Nephron progenitor cell (in vitro differentiated cells): ENCODE measurements at places on chromosomes 2 and 18.

GRCh38 chr2:121764681-121765228 is 9.3 kb downstream of the TSN start:
- no peaks in the 10 kb centered on the region for H3K27me3 ChIP-seq
- peaks cover 59% of the 10 kb centered on the region for H3K36me3 ChIP-seq
- no peak overlapping the region for H3K4me3 ChIP-seq
- H3K27ac ChIP-seq: no peak overlapping the region

GRCh38 chr18:22739789-22740188 is 193.3 kb upstream of the RBBP8 start:
- no peak for DNase-seq
- H3K27me3 ChIP-seq: no peaks in the 10 kb centered on the region
- no peaks in the 10 kb centered on the region for H3K4me1 ChIP-seq
- no peak overlapping the region for H3K27ac ChIP-seq
- H3K4me3 ChIP-seq: no peak overlapping the region

- peaks cover 5% of the 10 kb centered on the region for H3K36me3 ChIP-seq
- DNase-seq: no peak
- no peak overlapping the region for H3K27ac ChIP-seq
- no peak overlapping the region for H3K4me3 ChIP-seq
- peaks cover 19% of the 10 kb centered on the region for H3K27me3 ChIP-seq
Observed at GRCh38 chr2:231410293-231411004, 14.9 kb downstream of the B3GNT7 start.

DNA sequence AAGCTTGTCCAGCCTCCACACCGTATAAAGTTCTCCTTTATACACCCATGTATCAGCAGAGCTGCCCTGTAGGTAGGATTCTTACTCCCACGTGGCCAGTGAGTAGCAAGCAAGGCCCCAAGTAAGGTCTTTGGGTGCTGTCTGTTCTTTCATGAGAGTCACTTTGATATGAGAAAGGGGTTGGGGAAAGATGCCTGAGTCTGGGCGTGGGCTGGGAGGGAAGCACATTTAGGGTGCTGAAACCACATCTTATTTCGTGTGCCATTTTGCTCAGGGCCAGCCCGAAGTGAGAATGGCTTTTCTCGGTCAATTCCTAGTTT is 436 bp upstream of the ITPRIPL1 start:
- peaks cover 25% of the 10 kb centered on the region for H3K36me3 ChIP-seq
- peaks cover 29% of the 10 kb centered on the region for H3K4me1 ChIP-seq
- H3K27me3 ChIP-seq: peaks cover 68% of the 10 kb centered on the region
- peak overlapping the region; percentile 79 for H3K4me3 ChIP-seq

DNA sequence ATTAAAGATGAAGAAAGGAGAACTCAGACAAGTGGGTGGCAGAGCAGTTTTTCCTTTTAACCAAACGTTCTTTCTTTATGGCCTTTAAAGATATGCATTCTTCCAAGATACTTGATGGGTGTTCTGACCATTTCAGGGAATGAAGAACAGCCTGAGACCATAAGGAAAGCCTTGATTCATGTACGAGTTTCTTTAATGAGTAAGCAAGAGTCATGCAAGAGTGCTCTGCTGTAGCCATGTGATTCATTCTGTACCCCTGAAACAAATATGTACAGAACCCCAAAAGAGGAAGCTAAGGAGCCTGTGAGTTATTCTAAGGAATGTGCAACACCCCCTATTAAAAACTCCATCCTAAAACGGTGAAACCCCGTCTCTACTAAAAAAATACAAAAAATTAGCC is 372.8 kb downstream of the MTX2 start:
- H3K4me3 ChIP-seq: no peak overlapping the region
- no peaks in the 10 kb centered on the region for H3K36me3 ChIP-seq

GRCh38 chr2:102301867-102302362 is 9.4 kb upstream of the IL1RL1 start:
- peaks cover 6% of the 10 kb centered on the region for H3K4me1 ChIP-seq
- DNase-seq: peak; percentile 21
- H3K36me3 ChIP-seq: no peaks in the 10 kb centered on the region
- H3K27ac ChIP-seq: no peak overlapping the region
- H3K27me3 ChIP-seq: peaks cover 9% of the 10 kb centered on the region

DNA sequence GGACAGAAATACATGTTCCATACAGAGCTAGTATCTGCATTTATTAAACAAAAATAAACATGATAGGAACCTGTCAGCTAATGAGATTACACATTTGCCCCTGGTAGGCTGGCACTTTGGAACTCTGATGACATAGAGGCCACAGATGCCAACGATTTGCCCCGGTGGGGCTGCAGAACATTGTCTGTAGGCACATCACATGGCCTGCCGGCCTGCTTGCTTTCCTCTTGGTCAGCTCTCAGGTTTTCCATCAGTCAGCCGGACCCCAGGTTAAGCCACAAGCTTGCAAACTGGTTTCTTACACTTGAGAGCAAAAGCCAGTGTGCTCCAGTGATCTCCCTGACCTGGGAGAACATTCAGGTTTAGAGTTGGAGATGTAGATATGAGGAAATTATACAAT is 60.3 kb downstream of the CRACDL start:
- no peak for DNase-seq
- no peaks in the 10 kb centered on the region for H3K36me3 ChIP-seq
- no peak overlapping the region for H3K27ac ChIP-seq
- peaks cover 29% of the 10 kb centered on the region for H3K4me1 ChIP-seq

GRCh38 chr2:234836271-234836670 is 115.5 kb upstream of the SH3BP4 start:
- H3K27ac ChIP-seq: no peak overlapping the region
- H3K27me3 ChIP-seq: no peaks in the 10 kb centered on the region
- H3K4me1 ChIP-seq: peaks cover 71% of the 10 kb centered on the region

DNA sequence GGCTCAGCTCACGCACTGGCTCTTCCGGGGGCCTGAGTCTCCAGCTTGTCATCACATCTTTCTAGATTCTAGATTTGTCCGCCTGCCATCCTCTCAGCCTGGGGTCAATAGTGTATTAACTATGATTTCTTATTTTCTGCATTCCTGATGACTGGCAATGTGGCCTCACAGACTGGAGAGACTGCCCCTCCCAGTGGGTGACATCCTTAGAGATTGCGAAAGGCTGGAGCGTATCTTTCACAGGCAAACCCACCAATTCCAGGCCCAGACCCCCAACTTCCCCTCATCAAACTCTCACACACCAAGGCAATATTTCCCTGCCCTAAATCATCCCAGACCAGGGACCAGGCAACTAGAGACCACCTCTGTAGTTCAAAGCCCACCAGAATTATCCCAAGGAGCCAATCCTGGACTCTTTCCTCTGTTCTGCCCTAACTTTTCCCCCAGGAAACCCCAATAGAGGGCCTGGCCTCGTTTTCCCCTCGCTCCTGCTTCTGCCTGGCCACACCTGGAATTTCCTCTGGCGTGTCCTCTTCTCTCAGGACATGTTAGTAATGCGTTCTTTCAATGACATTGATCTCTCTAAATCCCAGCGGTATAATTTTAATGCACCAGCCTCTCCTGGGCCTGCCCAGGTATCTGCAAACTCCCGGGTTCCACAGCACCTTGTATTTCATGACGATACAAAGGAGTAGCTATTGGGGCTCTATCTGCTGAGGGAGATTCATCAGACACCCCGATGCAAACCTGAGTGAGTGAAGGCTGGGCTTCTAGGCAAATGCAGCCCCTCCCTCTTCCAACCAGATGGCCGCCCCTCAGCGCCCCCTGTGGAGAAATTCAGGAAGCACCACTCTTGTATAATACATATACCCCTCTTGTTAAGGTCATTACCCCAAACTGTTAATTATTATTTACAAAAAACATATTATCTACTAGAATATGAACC is 2.4 kb upstream of the KCNF1 start:
- peaks cover 12% of the 10 kb centered on the region for H3K4me1 ChIP-seq
- peaks cover 3% of the 10 kb centered on the region for H3K36me3 ChIP-seq
- peak; percentile 77 for DNase-seq
- no peak overlapping the region for H3K27ac ChIP-seq

GRCh38 chr2:1892529-1893250 is 148.4 kb upstream of the PXDN start:
- no peak overlapping the region for H3K4me3 ChIP-seq
- DNase-seq: no peak
- H3K27ac ChIP-seq: peak overlapping the region; percentile 66
- H3K36me3 ChIP-seq: no peaks in the 10 kb centered on the region
- H3K27me3 ChIP-seq: peaks cover 16% of the 10 kb centered on the region
- H3K4me1 ChIP-seq: peaks cover 15% of the 10 kb centered on the region

- no peak overlapping the region for H3K27ac ChIP-seq
- no peak for DNase-seq
- H3K36me3 ChIP-seq: peaks cover 57% of the 10 kb centered on the region
- no peak overlapping the region for H3K4me3 ChIP-seq
- no peaks in the 10 kb centered on the region for H3K4me1 ChIP-seq
Observed at GRCh38 chr2:121386707-121387106, 101.7 kb upstream of the TFCP2L1 start.

- peaks cover 7% of the 10 kb centered on the region for H3K4me1 ChIP-seq
- no peak overlapping the region for H3K27ac ChIP-seq
- no peaks in the 10 kb centered on the region for H3K27me3 ChIP-seq
- no peak for DNase-seq
- peaks cover 51% of the 10 kb centered on the region for H3K36me3 ChIP-seq
Observed at GRCh38 chr2:173239644-173240043, 115.0 kb upstream of the CDCA7 start.

- H3K4me1 ChIP-seq: no peaks in the 10 kb centered on the region
- no peak for DNase-seq
- no peaks in the 10 kb centered on the region for H3K27me3 ChIP-seq
Observed at GRCh38 chr2:46584134-46584848, 104.9 kb downstream of the TMEM247 start.

GRCh38 chr2:194610297-194610696 is 1046.7 kb upstream of the SLC39A10 start:
- no peaks in the 10 kb centered on the region for H3K4me1 ChIP-seq
- H3K36me3 ChIP-seq: no peaks in the 10 kb centered on the region
- no peak overlapping the region for H3K4me3 ChIP-seq

DNA sequence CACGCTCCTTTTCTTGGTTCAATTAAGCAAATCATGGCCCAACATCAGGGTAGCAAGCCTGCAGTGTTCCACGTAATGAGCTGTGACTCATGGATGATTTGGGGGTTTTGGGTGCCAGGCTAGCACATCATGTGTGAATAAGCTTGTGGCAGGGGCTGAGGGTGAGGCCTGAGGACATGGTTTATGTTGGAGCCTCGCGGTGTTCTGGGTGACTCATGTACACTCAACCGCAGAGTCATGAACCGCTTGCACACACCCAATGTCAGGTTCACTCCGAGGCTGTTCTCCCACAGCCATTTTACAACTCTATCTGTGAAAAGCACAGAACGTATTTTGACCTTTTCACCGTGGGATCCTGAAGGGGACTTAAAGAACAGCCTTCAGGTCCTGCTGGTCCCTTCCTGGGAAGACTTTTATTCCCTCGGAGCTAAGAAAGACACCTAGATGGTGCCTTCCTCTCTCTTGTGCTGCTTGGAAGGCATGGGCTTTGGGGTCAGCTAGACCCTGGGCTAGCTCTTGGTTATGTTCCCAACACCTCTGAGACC is 139.9 kb upstream of the ZEB2 start:
- H3K4me3 ChIP-seq: no peak overlapping the region
- DNase-seq: no peak
- peaks cover 6% of the 10 kb centered on the region for H3K4me1 ChIP-seq
- no peaks in the 10 kb centered on the region for H3K36me3 ChIP-seq

- no peak overlapping the region for H3K4me3 ChIP-seq
- peaks cover 58% of the 10 kb centered on the region for H3K27me3 ChIP-seq
- H3K36me3 ChIP-seq: no peaks in the 10 kb centered on the region
- no peak for DNase-seq
Observed at GRCh38 chr2:119112770-119113488, 45.6 kb downstream of the C1QL2 start.

DNA sequence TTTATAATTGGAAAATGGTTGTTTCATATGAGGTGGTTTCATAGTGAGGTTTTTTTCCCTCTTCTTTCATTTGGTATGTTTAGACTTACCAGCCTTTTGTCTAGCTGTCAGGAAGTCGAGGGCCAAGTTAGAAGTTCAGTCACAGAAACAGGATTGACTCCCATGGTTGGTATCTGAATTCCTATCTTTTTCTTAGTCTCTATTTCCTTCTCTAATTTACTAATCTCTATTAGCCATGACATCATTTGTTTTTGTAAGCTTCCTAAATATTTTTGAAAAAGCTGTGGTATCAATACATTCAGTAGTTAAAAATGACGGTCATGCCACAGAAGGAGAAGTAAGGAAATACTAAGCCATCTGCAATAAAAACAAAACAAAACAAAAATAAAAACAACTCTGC is 206.9 kb downstream of the CCDC85A start:
- H3K4me1 ChIP-seq: no peaks in the 10 kb centered on the region
- H3K27ac ChIP-seq: no peak overlapping the region
- H3K36me3 ChIP-seq: no peaks in the 10 kb centered on the region
- no peaks in the 10 kb centered on the region for H3K27me3 ChIP-seq
- DNase-seq: no peak

DNA sequence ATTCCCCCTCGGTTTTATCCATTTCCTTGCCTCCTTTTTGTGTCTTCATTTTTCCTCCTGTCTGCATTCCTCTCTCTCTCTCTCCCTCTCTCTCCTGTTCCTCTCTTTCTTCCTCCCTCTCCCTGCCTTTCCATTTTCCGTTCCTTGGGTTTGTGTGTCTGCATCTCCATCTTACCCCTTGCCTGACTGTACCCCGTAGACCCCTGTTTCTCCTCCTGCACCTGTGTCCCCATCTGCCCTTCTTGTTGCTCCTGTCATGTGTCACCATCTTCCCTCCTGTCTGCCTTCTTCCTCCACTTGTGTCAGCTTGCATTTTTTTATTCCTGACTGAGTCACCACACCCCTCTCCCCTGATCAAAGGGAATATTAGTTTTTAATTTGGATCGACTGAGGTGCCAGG is 1.8 kb downstream of the CDK5R2 start:
- H3K27me3 ChIP-seq: peaks cover 74% of the 10 kb centered on the region
- H3K27ac ChIP-seq: no peak overlapping the region
- H3K4me3 ChIP-seq: peak overlapping the region; percentile 81
- DNase-seq: no peak
- no peaks in the 10 kb centered on the region for H3K36me3 ChIP-seq
- H3K4me1 ChIP-seq: peaks cover 36% of the 10 kb centered on the region
